ENCODE measurements at places on chromosomes 3 and 15. TPM values are rescaled to one million over a fixed set of nuclear protein-coding genes. Genes with fewer than 3 reads are reported as not detected.

Gene TM6SF1
- total RNA-seq = 22.0 TPM

Gene DNAH12
- total RNA-seq = 0.03 TPM

Gene WNT7A
- total RNA-seq = not detected

Gene ALDH1A3
- not detected for total RNA-seq

Gene RTP4
- total RNA-seq = 23.2 TPM

Gene GOLGA8T
- total RNA-seq = not detected

Gene FBXW12
- total RNA-seq = not detected

Gene SLC22A13
- 0.28 TPM for total RNA-seq

Gene PSMD6
- total RNA-seq = 82.9 TPM

Gene GPR15
- total RNA-seq = 111 TPM

Gene TSC22D2
- 13.9 TPM for total RNA-seq

Gene CLPX
- total RNA-seq = 57.8 TPM

Gene REC114
- not detected for total RNA-seq

Gene CHRM5
- not detected for total RNA-seq

Gene XRN1
- total RNA-seq = 100 TPM

Gene CCR1
- 20.7 TPM for total RNA-seq

Gene PHLDB2
- 4.6 TPM for total RNA-seq

Gene GPR62
- total RNA-seq = not detected

Gene LPP
- 52.4 TPM for total RNA-seq

Gene KNG1
- not detected for total RNA-seq

Gene PLCL2
- total RNA-seq = 39.8 TPM

Gene ILDR1
- 1.6 TPM for total RNA-seq

Gene EAF1
- total RNA-seq = 31.0 TPM

Gene SMCO1
- total RNA-seq = not detected

Gene PROS1
- 0.35 TPM for total RNA-seq

Gene TMC3
- not detected for total RNA-seq

Gene SNTN
- not detected for total RNA-seq

Gene ANKRD63
- not detected for total RNA-seq

Gene CPLX3
- not detected for total RNA-seq

Gene PLA2G4E
- not detected for total RNA-seq

Gene MITF
- total RNA-seq = not detected

Gene TMEM212
- total RNA-seq = not detected

Gene MKRN3
- total RNA-seq = 5.0 TPM

Gene ZBTB11
- 29.3 TPM for total RNA-seq

Gene FBXO40
- total RNA-seq = not detected

Gene PLIN1
- 0.08 TPM for total RNA-seq

Gene ARIH2
- 100 TPM for total RNA-seq

Gene IQCF5
- total RNA-seq = not detected

Gene AMIGO3
- total RNA-seq = 0.23 TPM

Gene MLF1
- total RNA-seq = 1.0 TPM

Gene PRTG
- not detected for total RNA-seq

Gene TRH
- not detected for total RNA-seq

Gene KCNAB1
- not detected for total RNA-seq

Gene CRYGS
- total RNA-seq = 4.1 TPM

Gene PPM1L
- total RNA-seq = 5.9 TPM

Gene CLDN1
- total RNA-seq = not detected

Gene BRPF1
- 38.9 TPM for total RNA-seq

Gene DNAJB11
- 50.7 TPM for total RNA-seq

Gene AADACL2
- not detected for total RNA-seq

Gene RNF123
- total RNA-seq = 38.3 TPM
